Fibroblast of skin of scalp (primary cell): ENCODE measurements at places on chromosomes 1 and 21.

- DNase-seq = no peak
These were observed 37.7 kb downstream of the CD34 start for GRCh38 chr1:207873055-207873890.

DNA sequence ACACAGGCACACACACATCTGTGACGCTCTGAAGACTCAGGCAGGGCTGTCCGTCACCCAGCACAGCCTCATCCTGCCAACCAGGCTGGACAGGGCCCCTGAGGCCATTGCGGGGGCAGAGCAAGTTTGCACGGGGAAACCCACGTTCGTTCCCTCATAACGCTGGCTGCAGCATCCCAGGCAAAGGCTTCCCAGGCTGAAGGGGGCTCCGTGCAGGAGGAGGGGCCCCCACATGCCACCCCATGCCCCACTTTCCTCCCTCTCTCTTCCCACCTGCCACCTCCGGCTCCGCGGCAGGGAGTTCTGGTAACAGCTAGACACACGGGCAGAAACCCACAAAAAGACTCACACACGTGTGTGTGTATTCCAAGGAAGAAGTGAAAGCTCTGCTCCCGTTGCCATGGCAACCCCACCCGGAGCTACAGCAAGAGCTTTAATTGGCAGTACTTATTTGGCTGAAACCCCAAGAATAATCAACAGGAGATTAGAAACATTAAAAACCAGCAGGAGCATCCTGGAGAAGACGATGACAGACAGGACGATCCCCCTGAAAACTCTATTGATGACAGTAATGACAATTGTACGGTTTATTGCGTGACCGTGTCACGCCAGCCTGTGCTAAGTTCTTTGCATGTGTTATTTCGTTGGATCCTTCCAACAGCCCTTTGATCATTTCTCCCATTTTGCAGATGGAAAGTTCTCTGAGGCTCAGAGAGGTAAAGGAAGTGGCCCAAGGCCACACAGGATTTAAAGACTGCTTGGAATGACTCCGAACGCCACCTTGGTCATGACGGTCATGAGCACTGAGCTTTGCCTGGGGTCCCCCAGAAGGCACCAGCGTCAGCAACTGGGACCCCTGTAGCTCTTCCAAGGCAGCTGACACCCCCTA lies 247.1 kb downstream of the NPHP4 start:
- DNase-seq = no peak

- DNase-seq = no peak
These were observed 26.6 kb downstream of the FAM151A start for GRCh38 chr1:54596756-54597155.

DNA sequence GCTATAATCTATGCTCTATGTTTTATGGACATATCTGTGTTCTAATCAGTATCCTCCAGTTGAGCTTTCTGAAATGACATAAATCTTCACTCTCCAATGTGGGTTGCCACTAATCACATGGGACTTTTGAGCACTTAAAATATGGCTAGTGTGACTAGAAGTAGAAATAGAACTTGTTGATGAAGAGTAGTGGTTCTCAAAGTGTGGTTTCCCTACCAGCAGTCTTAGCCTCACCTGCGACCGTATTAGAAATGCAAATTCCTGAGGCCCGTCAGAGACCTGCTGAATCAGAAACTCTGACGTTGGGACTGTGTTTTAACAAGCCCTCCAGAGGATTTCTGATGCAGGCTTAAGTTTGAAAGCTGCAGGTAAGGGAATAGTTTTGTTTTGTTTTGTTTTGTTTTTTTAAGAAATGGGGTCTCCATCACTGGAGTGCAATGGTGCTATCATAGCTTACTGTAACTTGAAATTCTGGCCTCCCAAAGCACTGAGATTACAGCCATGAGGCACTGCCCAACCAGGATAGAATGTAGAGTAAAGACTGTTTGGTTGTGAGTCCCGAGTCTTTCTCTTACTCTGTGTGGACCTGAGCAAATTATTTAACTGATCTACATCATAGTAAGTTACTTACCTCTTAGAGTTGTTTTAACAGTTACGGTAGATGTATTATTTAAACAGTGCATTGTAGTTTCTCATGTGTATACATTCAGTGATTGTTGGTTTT lies 21.7 kb downstream of the GLRX2 start:
- DNase-seq = no peak

DNA sequence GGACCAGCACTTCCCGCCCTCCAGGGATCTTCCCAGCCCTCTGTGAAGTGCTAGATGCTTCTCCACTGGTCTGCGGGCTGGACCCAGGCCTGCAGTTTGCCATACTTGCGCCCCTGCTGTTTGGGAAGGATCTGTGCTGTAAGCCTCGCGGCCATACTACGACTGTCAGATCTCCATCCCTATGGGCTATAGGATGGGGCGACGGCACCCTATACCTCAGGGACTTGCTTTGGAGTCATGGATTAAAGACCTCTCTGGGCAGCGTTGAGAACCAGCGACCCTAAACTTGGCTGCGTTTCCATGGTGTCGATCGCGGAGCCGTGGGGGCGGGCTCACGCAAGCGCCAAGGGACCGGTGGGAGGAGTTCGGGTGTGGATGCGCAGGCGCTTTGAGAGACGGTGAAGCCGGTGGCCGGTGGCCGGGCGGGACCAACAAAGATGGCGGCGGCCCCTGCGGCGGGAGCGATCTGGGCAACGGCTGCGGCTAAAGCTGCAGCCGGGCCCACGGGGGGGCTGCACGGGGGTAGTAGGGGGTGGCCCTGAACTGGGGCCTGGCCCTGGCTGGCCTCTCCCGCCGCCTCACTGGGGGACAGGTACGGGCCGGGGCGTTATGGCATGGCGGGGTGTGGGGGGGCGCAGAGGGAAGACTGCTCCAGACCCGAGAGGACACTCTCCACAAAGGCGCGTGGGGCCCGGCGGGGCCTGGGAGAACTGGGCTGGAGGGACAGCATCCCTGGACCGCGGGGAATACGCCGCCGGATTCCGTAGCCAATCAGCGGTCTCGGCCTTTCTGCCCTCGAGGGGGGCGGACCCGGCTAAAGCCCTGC lies at the start of gene USP21:
TSS of gene USP21 (plus strand) at position 414 of the 826 bp plus-strand sequence. CDS start 1,141 bp downstream, outside the sequence.
- DNase-seq = peak; percentile 90

GRCh38 chr1:203926025-203926540 lies 64.7 kb downstream of the SNRPE start:
- peak; percentile 40 for DNase-seq

- no peak for DNase-seq
These were observed 43.3 kb upstream of the HP1BP3 start for GRCh38 chr1:20830378-20830777.
